ENCODE measurements at places on chromosomes 13 and 19.

- no peak for DNase-seq
Measured at GRCh38 chr13:53198017-53198416, 169.4 kb downstream of the OLFM4 start.

DNA sequence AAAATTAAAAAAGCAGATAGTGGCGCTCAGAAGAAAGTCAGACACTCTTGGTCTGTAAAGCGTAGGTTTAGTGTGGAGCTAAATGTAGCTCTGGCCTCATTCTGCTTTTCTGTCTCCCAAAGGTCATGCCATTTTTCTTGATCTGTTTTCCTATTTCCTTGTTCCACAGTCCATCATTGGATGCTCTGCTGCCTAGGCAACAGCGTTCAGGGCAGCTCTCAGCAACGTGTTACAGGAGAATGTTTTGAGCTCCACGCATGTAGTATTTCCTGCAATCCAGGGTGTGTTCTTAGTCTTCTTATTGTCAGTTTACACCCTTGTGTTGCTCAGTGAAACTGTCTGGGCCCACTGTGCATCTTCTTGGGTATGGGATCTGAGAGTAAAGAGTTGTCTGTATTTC, 46.0 kb upstream of the PCDH8 start:
- no peak for DNase-seq

DNA sequence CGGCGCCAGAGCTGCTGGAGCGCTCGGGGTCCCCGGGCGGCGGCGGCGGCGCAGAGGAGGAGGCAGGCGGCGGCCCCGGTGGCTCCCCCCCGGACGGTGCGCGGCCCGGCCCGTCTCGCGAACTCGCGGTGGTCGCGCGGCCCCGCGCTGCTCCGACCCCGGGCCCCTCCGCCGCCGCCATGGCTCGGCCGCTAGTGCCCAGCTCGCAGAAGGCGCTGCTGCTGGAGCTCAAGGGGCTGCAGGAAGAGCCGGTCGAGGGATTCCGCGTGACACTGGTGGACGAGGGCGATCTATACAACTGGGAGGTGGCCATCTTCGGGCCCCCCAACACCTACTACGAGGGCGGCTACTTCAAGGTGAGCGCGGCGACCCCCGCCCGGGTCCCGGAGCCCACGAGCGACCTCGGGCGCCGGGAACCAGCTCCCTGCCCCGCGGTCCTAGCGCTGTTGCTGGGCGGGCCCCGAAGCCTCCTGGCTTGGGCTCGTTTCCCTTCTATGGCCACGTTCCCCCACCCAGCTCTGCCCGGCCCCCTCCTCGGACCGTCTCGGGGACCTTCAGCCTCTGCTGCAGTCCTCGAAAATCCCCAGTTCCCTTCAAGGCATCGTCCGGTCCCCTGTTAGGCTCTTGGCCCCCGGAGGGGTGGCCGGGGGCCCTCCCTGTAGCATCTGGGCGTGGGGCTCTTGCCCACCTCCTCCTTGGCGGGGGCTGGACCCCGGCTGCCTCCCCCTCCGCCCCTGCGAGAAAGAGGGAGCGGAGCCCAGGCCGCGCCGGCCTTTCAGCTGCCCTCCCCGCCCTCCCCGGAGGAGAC, at the start of gene CDC34:
Gene CDC34, plus strand, starts transcription at position 8 of the 808 bp plus-strand sequence. Its CDS starts 172 bp downstream, at position 180.
- DNase-seq, result peak; percentile 46

GRCh38 chr19:4622695-4623421, 16.5 kb upstream of the TNFAIP8L1 start:
- DNase-seq, result no peak

GRCh38 chr13:77571956-77572355, 36.5 kb downstream of the SCEL start:
- no peak for DNase-seq

DNA sequence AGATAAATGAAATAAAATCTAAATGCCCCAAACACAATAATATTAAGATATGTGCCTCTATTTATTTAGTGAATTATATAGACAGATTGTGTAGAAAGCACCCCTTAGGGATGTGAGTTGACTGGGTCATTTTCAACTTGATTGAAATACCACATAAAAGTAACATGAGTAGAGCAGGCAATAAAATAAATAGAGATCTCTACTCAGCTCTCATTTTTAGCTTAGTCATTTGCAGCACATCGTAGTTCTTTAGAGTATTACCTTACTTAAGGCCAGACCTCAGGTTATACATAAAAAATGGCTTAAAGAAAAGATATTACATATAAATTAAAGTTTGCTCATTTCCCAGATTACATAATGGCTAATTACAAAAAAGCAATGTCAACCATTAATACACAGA, 1525.6 kb upstream of the PRR20A start:
- DNase-seq, result no peak

DNA sequence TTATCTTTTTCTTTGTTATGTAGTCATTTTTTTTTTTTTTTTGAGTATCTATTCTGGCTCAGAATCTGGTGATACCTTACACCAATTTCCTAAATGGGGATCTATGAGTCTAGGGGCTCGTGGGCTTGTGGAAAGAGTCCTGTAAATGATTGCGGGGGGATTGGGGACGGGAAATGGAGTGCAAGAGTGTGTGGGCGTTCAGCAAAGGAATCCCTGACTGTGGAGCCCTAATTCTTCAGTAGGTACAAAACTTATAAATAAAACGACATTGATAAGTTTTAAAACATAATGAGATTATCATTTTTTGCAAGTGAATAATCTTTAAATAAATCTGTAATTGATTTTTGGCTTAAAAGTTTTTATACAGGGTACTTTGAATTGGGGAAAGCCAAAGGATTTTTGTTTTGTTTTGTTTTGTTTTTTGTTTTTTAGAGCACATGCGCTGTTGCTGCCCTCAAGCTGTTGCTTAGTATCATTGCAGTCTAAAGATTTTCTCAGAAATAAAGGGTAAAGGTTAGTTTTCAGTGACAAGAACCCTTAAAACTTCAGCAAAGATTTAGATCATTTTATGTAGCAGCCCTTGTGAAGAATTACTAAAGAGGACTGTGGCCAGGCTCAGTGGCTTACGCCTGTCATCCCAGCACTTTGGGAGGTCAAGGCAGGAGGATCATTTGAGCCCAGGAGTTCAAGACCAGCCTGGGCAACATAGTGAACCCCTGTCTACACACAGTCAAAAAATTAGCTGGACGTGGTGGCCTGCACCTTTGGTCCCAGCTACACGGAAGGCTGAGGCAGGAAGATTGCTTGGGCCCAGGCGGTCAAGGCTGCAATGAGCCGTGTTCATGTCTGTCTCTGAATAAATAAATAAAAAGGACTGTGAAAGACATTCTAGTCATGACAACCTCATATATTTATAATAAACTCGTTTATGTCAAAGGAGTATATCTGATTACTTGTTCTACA, 1.7 kb downstream of the ERCC5 start:
- peak; percentile 78 for DNase-seq

- no peak for DNase-seq
Measured at GRCh38 chr13:97562962-97563361, 129.0 kb downstream of the RAP2A start.
